ENCODE measurements at places on chromosomes 1 and 21.

DNA sequence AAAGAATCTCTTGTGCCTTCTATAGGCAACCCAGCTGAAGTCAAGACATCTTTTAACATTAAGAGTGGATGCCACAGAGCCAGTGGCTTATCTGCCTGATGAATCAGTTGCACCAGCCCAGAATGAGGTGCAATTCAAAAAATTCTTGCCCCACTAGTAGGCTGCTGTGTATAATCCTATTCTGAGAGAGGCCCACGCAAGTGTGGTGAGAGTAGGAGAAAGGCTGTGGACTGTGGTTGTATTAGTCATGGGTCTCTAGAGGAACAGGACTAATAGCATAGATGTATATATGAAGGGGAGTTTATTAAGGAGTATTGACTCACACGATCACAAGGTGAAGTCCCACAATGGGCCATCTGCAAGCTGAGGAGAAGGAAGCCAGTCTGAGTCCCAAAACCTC, 216.4 kb downstream of the LTN1 start:
- DNase-seq = peak; percentile 85

GRCh38 chr1:41503538-41504113, 19.1 kb upstream of the EDN2 start:
- DNase-seq = no peak

GRCh38 chr1:15939181-15940109, 36.5 kb downstream of the ZBTB17 start:
- no peak for DNase-seq

DNA sequence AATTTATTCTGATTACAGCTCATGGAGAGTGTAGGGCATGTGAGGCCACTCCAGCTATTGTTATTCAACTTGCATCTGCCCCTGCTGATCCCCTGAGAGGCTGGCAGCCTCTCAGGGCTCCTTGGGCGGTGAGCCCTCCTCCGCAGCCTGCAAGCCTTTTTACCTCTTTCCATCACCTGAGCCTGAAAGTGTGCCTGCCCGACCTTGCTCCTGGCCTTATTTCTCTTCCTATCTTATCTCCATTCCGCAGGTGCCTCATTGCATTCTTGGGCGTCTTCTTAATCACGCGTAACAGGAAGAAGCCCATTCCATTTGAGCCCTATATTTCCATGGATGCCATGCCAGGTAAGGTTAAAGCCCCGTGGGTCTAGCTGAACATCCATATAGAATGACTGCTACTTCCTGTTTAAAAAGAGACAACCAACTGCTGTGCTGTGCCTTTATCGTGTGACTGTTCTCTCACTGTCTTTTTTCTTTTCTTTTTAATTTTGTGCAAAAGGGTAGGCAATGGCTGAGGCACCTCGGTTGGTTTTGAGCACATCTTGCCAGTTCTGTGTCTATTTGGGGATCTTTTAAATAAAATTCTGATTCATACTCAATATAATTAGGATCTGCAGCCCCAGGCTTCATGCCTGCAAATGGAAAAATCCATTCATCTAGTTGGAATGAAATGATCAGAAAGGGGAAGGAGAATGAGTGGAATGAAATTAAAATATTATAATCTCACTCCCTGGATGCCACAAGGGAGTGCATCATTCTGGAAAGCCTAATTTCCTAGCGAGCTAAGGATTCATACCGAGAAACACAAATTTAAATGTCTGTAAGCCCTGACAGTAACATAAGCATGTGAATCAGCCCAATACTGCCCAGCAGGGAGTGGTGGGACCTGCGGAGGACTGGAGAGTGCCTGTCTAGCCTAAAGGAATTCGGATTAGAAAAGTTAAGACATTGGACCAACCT, 38.6 kb upstream of the RCAN3 start:
- no peak for DNase-seq

GRCh38 chr1:116568662-116569380, 2.0 kb downstream of the CD58 start:
- no peak for DNase-seq

DNA sequence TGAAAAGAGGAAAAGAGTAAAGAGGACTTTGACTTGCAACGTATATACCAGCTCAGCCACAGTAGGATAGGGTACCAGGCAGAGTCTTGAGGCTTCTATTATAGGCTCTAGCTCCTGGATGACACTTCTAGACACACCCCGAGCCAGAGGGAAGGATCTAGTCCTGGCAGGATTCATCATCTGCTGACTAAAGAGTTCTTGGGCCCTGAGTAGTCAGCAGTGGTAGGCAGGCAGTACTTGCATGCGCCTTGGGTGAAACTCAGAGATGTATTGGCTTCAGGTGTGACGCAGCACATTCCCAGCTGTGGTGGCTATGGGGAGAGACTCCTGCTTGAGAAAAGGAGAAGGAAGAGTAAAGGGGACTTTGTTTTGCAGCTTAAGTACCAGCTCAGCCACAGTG, 162.3 kb upstream of the APP start:
- DNase-seq = no peak

- DNase-seq = no peak
Observed at GRCh38 chr1:77506771-77507170, 175.7 kb downstream of the ZZZ3 start.

DNA sequence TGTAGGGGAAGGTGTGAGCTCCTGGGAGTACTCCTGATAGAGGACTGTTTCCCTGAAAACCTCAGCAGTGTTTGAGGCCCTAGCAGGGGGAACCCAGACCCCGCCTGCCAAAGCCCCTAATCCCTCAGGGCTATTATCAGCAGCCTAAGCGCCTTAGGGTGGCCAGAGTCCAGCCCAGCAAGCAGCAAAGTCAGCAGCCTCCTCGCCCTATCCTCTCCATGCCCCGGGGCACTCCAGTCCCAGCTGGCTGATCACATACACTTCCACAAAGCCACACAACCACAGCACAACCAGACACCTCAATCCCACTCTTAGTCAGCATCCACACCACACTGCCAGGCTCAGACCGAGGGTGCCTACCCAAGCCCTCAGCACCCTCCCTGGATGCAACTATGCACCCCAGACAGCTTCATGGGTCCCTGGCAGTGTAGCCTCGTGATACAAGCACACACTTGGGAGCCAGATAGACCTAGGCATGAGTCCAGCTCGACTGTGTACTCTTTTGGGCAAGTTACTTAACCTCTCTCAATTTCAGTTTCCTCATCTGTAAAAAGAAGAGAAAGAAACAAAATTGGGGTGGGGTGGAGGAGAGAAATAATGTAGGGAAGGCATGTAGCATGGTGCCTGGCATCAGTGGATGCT, 7.1 kb downstream of the IGSF9 start:
- peak; percentile 57 for DNase-seq

DNA sequence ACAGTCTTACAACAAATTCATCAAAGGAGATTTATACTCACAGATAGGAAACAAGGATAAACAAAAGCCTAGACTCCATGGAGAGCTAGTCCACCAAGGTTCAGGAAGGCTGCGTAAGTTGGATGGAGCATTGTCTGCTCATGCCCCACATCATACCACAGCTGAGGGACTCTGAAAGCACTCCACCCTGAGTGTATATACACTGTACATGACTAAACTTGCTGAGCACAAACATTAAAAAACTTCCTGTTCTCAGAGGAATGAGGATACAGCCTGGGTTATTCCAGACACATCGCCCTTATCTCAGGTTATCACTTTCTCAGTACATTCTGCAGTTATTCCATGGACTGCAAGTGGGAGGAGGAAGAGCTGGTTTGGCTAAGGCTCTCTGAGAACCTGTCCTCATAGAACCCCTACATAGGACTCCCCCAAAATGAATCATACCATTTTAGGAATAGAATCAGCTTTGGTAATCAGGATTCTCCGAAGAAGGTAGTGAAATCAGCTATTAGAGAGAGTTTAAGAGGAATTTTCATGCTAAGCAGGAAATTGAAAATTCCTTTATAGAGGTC, 58.0 kb upstream of the PRMT6 start:
- no peak for DNase-seq

All from activated CD4-positive, alpha-beta T cell treated with anti-CD3 and anti-CD28 coated beads, Interleukin-10, Interleukin-2, amounts not matched to agents 100 ng/mL and 50 ng/mL, durations not matched to agents 16 hours and 8 hours (primary cell).